RWPE2 (cell line): ENCODE measurements at places on chromosomes 13 and 19.

GRCh38 chr19:38506723-38507550 lies 73.4 kb downstream of the RYR1 start:
- DNase-seq, result peak; percentile 95

DNA sequence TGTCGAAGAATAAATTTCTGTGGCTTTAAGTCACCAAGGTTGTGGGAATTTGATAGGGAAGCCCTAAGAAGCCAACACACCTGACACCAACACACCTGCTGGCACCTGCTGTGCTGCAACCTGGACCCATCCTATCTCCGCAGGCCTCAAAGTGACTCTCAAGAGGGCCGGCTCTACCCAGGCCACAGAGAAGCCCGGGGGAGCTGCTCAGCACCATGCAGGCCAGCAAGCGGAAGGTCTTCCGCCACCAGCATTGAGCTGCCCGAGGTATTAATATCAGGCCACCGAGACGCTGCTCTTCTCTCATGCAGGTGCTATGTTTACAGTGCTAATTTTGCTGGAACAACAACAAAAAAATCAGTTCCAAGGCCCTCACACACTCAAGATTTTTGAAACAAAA lies 32.2 kb upstream of the CD33 start:
- DNase-seq, result no peak

DNA sequence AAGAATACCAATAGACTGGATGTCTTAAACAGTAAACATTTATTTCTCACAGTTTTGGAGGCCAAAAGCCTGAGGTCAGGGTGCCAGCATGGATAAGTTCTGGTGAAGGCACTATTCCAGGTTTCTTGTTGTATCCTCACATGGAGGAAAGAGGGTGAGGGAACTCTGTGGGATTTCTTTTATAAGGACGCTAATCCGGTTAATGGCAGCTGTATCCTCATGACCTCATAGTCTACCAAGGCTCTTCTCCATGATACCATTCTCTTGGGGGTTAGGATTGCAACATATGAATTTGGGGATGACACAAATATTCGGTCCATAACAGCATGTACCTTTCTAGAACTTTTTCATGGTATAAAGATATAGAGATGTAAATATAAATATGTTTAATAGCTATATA lies 412.0 kb downstream of the LMO7 start:
- no peak for DNase-seq

DNA sequence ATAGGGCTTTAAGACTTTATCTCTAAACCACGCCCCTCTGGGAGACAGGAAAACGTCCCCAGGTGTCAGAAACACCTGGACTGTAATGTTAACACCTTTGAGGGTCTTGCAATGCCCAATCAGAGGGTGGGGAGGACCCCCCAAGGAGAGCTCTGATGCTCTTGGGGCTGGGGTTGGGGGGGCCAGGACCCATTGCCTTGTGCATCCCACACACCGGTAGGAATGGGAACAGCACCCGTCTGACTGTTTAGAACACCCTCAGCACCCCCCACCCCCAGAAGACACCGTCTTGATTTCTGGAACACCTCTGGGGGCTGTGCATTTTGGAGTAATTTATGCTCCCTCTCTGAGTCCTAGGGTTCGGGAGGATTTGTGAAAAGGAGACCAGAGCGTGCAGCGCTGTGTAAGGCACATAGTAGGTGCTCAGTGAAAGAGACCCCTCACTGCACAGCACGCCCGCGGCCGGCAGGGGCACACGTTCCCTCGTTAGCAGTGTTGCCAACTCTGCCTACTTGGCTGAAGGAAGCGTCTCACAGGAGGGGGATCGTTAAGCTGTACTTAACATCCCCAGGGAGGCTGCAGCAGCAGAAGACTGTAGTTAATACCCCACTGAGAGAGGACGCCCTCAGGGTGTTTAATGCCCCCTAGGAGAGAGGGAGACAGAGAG lies 2.8 kb upstream of the ERFL start:
- DNase-seq, result no peak

DNA sequence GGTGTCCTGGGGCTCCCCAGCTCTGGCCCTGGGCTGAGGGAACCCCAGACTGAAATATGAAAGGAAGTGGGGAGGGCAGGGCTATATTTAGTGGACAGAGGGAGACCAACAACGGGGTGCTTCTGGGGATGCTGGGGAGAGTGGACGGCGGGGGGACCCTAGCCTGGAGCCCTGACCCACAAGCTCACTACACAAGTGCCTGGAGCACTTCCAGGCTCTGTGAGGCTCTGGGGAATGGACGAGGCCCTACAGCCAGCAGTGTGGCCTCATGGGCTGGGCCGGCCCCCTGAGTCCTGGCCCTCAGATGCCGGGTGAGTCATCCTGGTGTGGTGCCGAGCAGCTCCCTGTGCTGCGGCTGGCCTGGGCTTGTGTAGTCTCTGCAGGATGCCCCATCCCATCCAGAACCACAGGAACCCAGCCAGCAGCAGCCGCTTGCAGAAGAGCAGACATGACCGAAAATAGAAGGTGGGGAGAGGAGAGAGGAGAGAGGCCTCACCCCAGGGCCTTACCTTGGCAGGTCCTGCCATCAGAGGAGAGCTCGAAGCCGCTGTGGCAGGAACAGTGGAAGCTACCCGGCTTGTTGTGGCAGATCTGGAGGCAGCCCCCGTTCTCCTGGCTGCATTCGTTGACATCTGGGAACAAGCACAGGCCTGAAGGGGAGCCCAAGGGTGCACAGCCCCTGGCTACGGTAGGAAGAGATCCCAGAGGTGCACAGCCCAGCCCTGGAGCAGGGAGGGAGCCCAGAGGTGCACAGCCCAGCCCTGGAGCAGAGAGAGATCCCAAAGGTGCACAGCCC lies 26.1 kb downstream of the GAS6 start:
- DNase-seq, result peak; percentile 99

DNA sequence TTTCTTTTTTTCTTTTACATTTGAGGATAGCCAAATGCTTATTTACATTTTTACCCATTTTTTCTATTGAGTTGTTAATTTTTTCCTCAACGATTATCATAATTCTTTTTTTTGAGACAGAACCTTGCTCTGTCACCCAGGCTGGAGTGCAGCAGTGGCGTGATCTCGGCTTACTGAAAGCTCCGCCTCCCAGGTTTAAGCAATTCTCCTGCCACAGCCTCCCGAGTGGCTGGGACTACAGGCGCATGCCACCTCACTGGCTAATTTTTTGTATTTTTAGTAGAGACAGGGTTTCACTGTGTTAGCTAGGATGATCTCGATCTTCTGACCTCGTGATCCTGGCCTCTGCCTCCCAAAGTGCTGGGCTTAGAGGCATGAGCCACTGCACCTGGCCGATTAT lies 208.7 kb downstream of the LIG4 start:
- no peak for DNase-seq

GRCh38 chr13:57311009-57311586 lies 144.1 kb downstream of the PRR20E start:
- no peak for DNase-seq

DNA sequence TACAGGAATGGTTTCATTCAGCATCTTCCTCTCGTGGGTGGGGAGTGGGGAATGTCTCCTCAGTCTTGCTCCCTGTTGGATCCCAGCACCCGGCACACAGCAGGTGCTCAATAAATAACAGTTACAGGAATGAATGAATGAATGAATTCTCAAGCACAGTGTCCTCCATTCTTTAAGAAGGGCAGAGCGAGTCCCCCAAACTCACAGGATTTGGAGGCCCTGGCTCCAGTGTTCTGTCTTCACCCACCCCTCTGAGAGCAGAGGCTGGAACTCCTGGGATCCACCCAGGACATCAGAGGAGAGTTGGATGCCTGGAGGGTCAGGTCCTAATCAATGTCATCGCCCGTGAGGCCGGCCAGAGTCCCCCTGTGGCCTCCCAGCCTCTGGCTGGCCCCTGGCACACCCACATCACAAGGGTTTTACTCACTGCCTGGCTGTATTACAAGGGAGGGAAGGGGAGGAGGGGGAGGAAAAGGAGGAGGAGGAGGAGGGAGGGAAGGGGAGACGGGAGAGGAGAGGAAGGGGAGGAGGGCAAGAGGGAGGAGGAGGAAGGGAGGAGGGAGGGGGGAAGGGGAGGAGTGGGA lies 8.7 kb upstream of the CREB3L3 start:
- DNase-seq, result no peak

GRCh38 chr13:72620874-72621273 lies 106.6 kb downstream of the MZT1 start:
- DNase-seq, result no peak

- no peak for DNase-seq
These were observed 1578.8 kb downstream of the OLFM4 start for GRCh38 chr13:54607421-54607820.

DNA sequence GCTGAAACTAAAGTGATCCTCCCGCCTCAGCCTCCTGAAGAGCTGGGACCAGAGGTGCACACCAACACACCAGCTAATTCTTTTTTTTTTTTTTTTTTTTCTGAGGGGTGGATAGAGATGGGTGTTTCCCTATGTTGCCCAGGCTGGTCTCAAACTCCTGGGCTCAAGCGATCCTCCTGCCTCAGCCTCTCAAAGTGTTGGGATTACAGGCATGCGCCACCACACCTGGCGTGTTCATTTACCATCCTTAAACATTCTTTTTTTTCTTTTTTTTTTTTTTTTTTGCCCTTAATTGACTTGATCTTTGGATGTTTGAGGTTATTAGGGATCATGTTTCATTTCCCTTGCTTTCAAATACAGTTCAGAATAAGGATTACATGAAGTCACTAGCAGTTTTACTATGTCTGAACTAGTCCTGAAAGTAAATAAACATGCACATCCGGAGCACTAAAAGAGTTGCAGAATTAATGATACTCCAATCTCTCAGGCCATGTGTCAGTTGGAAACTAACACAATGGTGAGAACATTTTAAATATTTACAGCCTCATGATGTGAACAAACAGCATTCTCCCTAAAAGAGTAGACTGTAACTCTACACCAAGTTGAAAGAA lies 10.2 kb downstream of the UTP14C start:
- DNase-seq, result no peak

DNA sequence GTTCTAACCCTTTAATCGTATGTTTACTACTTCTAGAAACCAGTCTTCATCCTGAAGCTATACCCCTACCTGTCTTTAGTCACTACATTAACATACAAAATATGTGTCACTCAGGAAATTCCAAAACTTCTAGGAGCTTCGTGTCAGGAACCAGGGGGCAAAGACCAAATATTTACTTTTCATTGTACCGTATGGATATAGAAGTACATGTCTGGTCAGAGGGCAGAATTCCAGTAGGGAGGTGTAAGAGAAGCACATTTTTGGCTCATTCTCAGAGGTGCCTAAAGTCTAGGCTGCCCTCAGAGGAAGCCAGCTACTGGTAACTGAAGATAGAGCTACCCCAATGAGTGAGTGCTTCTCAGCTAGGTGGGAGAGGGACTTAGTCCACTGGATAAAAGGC lies 320.7 kb downstream of the DIAPH3 start:
- DNase-seq, result no peak

DNA sequence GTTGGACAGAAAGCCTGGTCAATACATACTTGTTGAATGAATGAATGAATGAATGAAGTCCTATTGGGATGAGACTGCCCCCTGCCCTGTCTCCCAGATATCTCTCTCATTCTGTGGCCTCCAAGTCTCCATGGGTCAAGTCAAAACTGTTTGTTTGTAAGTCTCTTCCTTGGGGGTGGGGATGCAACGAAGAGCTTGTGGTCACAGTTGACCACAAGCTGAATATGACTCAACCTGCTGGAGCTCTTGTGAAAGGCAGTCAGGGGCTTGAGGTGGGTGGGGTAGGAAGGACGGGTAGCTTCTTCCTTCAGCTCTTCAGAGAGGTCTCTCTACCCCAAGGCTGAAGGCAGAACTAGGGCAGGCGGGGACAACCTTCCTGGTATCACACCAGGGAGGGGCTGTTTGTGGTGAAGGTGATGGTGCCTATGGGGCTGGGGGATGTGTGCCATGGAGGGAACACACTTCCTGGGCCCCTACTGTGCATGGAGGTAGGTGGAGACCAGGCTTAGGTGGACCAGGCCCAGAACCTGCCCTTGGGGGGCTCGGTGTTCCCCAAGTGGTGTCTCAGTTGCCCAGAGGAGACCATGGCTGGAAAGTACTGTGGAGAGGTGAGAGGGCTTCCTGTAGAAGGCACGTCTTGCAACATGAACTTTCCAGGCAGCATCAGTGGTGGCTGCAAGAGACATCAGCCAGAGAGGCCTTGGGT lies 8.0 kb downstream of the MYO1F start:
- DNase-seq, result no peak

GRCh38 chr19:33950091-33950750 lies 153.6 kb downstream of the KCTD15 start:
- DNase-seq, result no peak
